ENCODE measurements at places on chromosomes 12 and 14. TPM values are rescaled to one million over a fixed set of nuclear protein-coding genes. Genes with fewer than 3 reads are reported as not detected.

DNA sequence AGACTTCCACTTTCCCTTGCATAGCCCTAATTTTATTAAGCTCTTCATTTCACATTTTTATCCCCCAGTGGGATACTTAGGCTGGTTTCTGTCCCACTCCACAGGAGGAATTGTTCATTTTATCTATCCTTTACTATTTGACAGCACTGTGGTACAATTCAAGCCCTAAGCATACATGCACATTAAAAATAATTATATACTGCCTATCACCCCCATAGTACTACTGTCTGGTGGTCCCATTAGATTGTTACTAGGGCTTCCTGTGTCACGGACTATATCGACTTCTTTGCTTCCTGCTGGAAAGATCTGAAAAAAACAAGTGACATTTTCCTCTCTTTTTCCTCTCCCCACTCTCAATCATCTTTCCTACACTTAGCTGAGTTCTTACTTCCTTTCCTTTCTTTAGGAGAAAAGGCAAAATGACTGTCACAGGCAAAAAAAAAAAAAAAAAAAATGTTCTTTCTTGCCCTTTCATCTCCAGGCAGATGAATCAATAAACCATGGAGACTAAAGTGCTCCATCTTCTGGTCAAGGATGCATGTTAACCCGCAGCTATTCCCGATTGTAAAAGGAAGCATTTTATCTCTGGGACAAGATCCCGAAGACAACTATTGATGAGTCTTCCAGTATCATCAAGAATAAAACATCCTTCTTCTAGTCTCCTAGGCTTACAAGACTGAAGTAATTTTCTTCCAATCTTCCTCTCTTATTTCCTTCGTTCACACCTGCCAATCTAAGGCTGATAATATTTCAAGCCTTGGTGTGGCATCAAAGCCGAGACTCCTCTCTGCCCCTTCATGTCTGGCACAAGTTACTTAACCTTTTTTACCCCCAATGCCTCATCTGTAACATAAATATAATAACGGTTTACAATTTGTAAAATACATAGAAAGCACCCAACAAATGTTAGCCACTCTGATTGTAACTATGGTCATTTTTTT lies 94.4 kb upstream of the PLEKHG7 start:
- no peaks in the 10 kb centered on the region for H3K27me3 ChIP-seq
- no peaks in the 10 kb centered on the region for H3K36me3 ChIP-seq
- H3K4me1 ChIP-seq, result peaks cover 21% of the 10 kb centered on the region

DNA sequence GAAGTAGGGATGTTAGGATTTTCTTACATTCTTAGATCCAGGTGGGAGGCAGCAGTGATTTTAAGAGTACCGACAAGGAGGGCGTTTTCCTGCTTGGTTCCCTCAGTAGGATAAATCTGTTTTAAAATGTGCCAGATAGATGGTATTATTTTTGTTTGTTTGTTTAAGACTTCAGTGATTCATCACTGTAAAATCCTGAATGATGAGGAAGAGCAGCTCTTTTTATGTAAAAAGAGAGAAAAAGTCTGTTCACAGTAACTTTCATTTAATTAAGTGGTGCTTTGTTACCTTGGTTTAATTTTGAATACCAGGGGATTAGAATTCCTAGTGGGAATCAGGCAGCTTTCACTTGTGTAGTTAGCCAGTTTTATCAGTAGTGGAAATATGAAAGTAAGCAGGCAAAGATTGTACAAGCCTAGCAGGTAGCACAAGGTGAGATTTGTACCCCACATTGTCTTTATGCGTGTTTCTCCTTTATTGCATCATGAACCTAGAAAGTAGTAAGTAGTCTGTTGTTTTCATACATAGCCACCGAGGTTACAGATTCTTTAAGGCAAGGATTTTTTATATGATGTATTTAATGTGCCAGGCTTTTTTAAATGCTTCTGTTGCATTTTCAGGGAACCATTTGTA lies 349.6 kb downstream of the CCDC91 start:
- no peaks in the 10 kb centered on the region for H3K4me1 ChIP-seq
- no peaks in the 10 kb centered on the region for H3K36me3 ChIP-seq
- H3K4me3 ChIP-seq, result no peak overlapping the region
- H3K27ac ChIP-seq, result no peak overlapping the region

The RPGRIP1 gene
- 1.6 TPM for total RNA-seq

DNA sequence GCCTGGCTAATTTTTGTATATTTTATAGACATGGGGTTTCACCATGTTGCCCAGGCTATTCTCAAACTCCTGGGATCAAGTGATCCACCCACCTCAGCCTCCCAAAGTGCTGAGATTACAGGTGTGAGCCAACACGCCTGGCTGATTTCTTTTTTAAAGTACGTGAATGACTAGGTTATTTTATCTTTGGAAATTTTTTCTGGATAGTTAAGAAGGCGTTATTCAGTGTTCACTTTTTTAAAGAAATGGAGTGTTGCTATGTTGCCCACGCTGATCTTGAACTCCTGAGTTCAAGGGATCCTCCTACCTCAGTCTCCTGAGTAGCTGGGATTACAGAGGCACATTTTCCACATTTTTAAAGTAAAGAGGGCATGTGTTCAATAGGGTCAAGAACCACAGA lies 58.6 kb downstream of the SVOP start:
- H3K36me3 ChIP-seq, result no peaks in the 10 kb centered on the region
- no peaks in the 10 kb centered on the region for H3K4me1 ChIP-seq
- no peak overlapping the region for H3K27ac ChIP-seq
- no peaks in the 10 kb centered on the region for H3K27me3 ChIP-seq
- DNase-seq, result no peak

- no peaks in the 10 kb centered on the region for H3K36me3 ChIP-seq
- DNase-seq, result no peak
- H3K27ac ChIP-seq, result no peak overlapping the region
- H3K4me1 ChIP-seq, result peaks cover 30% of the 10 kb centered on the region
- H3K27me3 ChIP-seq, result no peaks in the 10 kb centered on the region
- H3K4me3 ChIP-seq, result no peak overlapping the region
Measured at GRCh38 chr14:68448252-68448902, 344.5 kb downstream of the ZFP36L1 start.

The ARHGAP9 gene
- total RNA-seq, result 4.6 TPM

- DNase-seq, result no peak
- no peak overlapping the region for H3K27ac ChIP-seq
- H3K27me3 ChIP-seq, result no peaks in the 10 kb centered on the region
- no peak overlapping the region for H3K4me3 ChIP-seq
Measured at GRCh38 chr12:24795699-24796347, 153.1 kb downstream of the BCAT1 start.

All from GM23338 (cell line).